ENCODE measurements at places on chromosomes 13 and 19. TPM values are rescaled to one million over a fixed set of nuclear protein-coding genes. Genes with fewer than 3 reads are reported as not detected.

DNA sequence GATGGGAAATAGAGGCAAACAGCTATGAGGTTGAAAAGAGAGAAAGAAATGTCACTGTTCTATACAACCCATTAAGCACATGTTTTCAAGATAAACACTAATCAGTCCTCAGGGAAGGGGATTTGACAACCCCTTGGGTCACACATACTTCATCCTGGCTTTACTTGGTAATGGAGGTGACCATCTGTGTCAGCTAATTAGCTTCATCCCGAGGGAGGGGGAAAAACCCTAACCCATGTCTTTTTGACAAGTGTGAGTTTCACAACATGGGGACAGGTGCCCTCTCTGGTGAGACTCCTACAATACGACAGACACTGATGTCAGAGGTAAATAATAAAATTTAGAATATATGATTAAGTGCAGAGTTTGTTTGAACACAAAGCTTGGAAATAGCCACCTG lies 43.1 kb downstream of the ZNF611 start:
- DNase-seq, result no peak

- peak; percentile 73 for DNase-seq
These were observed 1.6 kb upstream of the LRRC25 start for GRCh38 chr19:18399008-18399407.

The CYP2A7 gene
- total RNA-seq, result not detected

DNA sequence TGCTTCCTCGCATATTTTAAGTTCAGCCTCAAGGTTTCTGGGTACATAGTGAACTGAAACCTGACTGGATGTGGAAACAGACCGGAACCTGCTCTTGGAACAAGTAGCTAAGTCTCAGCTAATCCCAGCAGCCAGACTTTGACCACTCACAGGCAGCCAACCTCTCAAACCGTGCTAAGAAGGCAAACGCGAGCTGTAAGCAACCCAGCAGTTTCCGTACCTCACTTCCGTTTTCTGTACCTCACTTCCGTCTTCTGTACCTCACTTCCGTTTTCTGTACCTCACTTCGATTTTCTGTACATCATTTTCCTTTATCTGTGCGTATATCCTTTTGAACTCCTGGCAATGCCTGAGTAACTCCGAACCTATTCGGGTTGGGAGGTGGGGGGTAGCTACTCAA lies 96.8 kb downstream of the SUCLA2 start:
- no peak for DNase-seq

DNA sequence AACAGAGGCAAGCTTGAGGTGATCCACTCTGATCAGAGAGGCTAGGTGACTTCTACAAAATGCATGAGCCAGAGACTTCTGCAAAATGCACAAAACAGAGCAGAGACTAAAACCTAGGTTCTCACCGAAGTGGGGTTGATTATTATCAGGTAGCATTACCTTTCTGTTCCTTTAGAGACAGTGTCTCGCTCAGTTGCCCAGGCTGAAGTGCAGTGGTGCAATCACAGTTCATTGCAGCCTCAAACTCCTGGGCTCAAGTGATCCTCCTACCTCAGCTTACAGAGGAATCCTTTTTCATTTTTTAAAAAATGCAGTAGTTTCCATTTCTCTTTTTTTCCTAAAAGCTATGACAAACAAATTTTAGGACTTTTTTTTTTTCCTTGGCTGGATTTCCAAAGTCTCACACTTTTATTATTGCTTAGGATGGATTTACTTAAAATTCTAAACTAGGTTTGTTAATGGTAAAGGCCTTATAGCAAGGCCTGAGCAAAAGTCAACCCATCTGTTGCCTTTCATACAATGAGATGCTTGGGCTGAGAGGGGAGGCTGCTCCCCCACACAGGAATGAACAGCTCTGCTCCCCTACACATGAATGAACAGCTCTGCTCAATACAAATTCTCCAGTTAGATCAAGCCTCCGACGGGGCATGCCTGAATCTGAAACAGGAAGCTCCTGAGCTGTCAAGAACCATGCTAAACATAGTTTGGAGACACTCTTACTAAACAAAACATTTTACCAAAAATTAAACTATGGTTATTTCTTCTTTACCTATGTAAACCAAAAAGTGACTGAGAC lies 18.8 kb upstream of the TNFRSF19 start:
- DNase-seq, result no peak

The KLK14 gene
- 1.9 TPM for total RNA-seq

DNA sequence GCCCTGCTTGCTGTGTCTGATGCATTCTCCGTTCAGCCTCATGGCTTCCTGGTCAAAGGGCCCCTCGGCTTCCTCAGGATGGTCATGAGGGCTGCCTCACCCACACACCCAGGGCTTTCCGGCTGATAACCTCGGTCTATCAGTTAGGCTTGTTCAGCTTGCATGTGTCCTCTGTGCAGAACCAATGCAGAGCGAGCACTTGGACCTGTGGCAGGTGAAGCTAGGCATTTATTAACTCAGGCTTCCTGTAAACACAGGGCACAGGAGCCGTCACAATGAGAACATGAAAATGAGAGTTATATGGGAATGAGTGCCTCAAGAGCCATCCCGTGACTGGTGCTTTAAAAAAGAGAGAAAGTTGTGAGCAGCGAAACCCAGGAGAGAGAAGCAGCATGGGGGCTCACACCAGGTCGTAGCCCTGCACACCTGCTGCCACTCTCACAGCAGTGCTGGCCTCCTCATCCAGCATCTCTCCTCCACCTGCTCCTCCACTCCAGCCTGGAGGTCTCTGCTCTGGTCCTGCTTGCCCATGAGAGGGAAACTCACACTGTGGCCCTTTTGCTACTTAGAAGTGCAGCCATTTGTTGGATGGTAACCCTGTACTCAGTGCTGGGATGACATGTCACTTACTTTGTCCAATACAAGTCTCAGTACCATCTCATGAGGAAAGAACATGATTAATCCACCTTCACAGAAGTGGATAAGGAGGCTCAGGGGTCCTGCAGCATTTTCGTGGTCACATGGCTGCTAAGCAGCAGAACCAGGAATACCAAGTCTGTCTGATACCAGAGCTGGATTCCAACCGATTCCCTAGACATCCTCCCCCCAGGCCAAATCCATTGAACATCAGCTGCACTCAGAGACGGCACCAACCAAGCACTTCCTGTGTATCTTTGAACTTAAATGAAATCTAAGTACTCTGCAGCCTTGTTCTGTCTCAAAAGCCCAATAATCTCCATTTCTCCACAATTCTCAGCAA lies 50.5 kb upstream of the IRS2 start:
- DNase-seq, result no peak

GRCh38 chr19:55346725-55347441 lies 7.2 kb downstream of the KMT5C start:
- DNase-seq, result no peak

The ZNF667 gene
- 5.0 TPM for total RNA-seq

DNA sequence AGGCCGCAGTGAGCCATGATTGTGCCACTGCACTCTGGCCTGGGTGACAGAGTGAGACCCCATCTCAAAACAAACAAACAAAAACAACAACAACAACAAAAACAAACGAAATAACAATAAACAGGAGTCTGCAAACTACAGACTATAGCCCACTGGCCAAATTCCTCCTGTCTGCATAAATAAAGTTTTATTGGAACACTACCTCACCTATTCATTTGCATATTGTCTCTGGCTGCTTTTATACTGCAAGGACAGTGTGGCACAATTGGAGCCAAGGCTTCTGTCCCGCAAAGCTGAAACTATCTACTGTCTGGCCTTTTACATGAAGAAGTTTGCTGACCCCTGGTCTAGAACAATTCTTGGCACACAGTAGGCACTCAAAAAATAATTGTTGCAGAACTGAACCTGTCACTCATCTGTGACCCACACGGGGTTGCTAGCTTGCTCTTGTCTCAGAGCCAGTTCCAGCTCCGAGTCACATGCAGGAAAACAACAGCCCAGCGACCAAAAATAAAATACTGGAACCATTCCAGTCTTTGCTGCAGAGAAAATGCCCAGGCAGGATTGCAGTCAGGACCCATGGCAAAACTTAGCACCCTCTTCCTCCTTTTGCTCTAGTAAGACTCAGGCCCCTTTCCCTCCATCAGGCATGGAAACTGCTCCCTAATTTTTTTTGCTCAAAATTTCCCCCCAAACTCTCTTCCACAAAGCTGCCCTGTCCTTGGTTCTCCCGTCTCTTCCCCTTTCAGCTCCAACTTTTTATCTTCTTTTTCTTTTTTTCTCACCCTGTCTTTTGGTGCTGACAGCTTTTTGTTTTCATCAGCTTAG lies 4.8 kb upstream of the MYH14 start:
- DNase-seq, result no peak

- no peak for DNase-seq
These were observed 58.0 kb upstream of the IRS2 start for GRCh38 chr13:109844396-109844795.

- no peak for DNase-seq
These were observed 1.3 kb downstream of the ZNF433 start for GRCh38 chr19:12034198-12034597.

- DNase-seq, result no peak
These were observed 32.7 kb upstream of the ZNF254 start for GRCh38 chr19:24054044-24054935.

DNA sequence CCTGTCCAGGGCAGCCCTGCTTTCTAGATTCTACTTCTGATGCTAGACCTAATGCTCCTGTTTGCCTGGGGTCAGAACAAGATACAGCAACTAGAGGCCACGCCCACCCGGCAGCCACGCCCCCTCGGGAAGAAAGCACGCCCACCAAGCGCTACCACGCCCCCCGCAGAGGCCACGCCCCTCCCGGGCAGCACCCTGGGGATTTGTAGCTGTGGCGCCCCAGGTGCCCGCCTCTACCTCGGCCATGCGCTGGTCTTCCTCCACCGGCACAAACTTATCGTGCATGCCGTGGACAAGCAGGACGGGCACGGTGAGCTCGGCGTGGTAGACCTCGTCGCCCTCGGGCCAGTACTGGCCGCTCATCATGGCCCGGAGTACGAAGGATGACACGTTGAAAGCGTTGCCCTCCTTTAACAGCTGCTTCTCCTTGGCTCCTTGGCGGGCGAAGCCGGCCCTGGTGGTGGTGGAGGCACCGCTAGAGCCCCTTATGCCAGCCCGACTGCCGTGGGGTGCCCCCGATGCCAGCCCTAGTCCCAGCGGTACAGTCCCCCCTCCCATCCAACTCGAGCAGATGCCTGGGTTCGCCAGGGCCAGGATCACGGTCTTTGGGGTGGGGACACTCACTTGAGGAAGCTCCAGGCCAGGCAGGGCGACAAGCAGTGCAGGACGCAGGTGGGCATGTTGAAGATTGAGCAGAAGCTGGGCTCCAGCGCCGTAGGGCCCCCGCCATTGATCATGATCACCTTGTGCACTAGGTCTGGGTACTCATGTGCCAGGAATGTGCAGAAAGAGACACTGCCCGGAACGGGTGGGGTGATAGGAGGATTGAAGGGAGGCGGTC lies 9.0 kb downstream of the ABHD8 start:
- peak; percentile 58 for DNase-seq

The SMARCA4 gene
- 34.7 TPM for total RNA-seq

- no peak for DNase-seq
These were observed 26.3 kb downstream of the STARD13 start for GRCh38 chr13:33259296-33259695.

GRCh38 chr13:25347151-25347550 lies 24.6 kb upstream of the ATP8A2 start:
- no peak for DNase-seq

Data from Right ventricle myocardium superior (tissue), 1 donor.